MM.1S (cell line): ENCODE measurements at places on chromosomes 6 and 20.

GRCh38 chr6:44036699-44037101 is 90.6 kb downstream of the MRPL14 start:
- H3K27me3 ChIP-seq = no peaks in the 10 kb centered on the region
- DNase-seq = no peak
- H3K4me1 ChIP-seq = no peaks in the 10 kb centered on the region
- no peaks in the 10 kb centered on the region for H3K36me3 ChIP-seq
- H3K4me3 ChIP-seq = no peak overlapping the region

DNA sequence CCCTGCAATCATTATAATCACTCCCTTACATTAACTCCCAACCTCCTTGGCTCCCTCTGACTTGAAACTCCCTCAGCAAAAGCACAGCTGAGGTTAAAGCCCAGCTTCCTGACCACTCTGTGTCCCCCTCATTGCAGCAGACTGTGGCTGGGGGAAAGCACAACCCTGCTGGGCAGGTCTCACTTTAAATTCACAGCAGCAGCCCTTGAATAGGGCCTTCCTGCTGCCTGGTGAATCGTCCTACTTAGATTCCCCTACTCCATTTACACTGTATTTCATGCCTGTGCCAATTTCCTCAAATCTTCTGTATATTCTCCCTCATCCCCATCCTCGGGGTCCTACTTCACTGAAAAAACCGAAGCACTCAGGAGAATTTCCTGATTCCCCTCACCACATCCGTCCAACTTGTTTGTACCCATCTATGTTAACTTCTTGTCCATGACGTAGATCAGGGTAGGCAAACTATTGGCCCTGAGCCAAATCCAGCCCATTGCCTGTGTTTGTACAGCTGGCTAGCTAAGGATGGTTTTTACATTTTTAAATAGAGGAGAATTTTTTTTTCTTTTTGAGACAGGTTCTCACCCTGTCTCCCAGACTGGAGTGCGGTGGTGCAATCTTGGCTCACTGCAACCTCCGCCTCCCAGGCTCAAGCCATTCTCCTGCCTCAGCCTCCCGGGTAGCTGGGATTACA is 31.5 kb upstream of the GCM1 start:
- no peaks in the 10 kb centered on the region for H3K27me3 ChIP-seq
- no peaks in the 10 kb centered on the region for H3K4me1 ChIP-seq

- no peak overlapping the region for H3K4me3 ChIP-seq
- H3K27me3 ChIP-seq = no peaks in the 10 kb centered on the region
Observed at GRCh38 chr6:6085928-6086668, 79.4 kb upstream of the NRN1 start.

DNA sequence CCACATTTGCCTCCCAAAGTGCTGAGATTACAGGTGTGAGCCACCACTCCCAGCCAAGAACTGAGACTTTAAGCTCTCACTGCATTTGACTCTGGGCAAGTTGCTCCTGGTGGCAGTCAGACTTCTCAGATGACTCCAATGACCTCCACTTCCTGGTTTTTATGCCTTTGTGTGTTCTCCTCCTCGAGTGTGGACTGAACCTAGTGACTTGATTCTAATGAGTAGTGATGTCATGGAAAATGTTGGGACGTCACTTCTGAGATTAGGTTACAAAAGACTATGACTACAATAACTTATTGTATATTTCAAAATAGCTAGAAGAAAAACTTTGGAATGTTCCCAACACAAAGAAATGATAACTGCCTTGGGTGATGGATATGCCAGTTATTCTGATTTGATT is 12.0 kb downstream of the SPINT3 start:
- DNase-seq = no peak
- H3K27me3 ChIP-seq = no peaks in the 10 kb centered on the region
- H3K36me3 ChIP-seq = no peaks in the 10 kb centered on the region
- H3K27ac ChIP-seq = no peak overlapping the region

DNA sequence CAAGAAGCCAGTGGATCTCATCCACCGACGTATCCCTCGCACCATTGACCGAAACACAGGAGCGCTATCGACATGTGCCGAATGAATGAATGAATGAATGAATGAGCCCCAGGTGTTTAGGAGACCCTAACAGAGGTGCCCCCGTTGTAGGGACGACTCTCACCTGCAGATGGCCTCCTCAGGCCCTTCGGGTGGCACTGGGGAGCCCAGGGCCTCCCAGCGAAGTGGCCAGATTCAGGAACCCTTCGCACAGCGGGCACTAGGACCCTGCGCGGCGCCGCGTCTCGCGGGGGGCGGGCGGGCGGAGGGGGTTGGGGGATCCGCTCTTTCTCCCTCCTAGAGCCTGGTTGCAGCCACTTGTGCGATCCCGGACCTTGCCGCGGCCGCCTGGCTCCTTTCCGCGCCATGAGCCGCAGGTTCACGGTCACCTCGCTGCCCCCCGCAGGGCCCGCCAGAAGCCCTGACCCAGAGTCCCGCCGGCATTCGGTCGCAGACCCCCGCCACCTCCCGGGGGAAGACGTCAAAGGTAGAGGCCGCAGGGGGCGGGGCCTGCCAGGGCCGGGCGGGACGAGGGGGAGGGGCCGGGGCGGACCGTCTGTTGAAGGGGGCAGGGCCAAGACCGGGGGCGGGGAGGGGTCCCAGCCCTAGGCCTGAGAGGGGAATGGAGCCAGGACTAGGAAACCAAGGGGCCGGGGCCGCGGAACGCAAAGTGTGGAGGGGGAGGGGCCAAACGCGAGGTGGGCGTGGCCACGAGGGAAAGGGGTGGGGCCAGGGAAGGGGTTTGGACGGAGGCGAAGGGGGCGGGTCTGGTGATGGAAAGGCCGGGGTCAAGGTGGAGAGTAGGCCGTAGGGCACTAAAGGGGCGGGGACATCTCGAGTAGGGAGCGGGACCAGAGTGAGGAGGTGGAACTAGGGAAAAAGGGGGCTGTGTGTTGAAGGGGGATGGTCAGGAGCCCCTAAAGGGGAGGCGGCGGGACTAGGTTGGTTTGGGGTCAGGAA is 7.4 kb upstream of the SLC12A5 start:
- H3K27ac ChIP-seq = no peak overlapping the region
- peak; percentile 45 for DNase-seq
- no peaks in the 10 kb centered on the region for H3K36me3 ChIP-seq
- peak overlapping the region; percentile 60 for H3K4me3 ChIP-seq

DNA sequence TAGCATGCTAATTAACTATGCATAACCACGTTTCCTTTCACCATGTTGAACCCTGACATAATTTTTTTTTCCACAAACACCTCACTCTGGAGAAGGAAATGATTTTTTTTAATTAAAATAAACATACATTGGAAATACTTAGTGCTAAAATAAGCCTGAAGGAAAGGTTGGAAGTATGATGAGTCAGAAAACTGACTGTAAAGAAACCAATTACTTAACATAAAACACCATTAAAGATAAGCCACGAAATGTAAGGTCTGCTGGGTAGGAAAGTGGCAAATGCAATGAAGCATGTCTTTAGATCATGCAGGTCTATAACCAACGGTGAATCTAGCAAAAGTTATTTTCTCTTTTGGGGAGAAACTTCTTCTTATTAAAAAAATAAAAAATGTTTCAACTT is 47.5 kb downstream of the OPRM1 start:
- H3K27ac ChIP-seq = no peak overlapping the region
- no peaks in the 10 kb centered on the region for H3K4me1 ChIP-seq
- no peaks in the 10 kb centered on the region for H3K27me3 ChIP-seq
- DNase-seq = no peak
- H3K36me3 ChIP-seq = no peaks in the 10 kb centered on the region

GRCh38 chr6:126429866-126430265 is 90.0 kb downstream of the CENPW start:
- H3K27me3 ChIP-seq = no peaks in the 10 kb centered on the region
- H3K4me1 ChIP-seq = no peaks in the 10 kb centered on the region
- DNase-seq = no peak
- no peaks in the 10 kb centered on the region for H3K36me3 ChIP-seq
- no peak overlapping the region for H3K27ac ChIP-seq

DNA sequence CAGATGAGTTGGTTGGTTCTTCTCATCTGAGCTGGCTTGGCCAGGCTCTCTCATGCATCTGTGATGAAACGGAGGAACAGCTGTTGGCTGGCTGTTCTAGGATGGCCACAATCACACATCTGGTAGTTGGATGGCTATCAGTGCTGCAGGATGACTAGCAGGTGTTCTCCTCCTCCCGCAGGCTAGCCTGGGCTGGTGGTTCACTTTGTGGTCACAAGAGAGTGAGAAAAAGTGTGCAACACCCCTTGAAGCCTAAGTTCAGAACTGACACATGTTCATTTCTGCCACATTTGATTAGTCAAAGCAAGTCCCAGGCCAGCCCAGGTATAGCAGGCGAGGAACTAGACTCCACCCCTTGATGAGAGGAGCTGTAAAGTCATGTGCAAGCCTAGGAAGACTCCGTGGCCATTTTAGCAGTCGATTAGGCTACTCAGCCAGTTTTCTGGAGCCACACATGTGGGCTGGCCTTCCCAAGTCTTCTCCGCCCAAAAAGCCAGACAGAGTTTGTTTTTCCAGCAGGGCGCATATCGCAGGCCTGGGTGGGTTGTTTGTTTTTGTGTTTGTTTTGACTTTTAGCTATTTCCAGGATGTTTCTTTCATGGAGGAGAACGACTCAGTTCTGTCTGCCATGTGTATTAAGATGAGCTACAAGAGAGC is 120.8 kb downstream of the ISM1 start:
- no peak overlapping the region for H3K27ac ChIP-seq
- DNase-seq = no peak
- H3K27me3 ChIP-seq = no peaks in the 10 kb centered on the region
- no peak overlapping the region for H3K4me3 ChIP-seq

DNA sequence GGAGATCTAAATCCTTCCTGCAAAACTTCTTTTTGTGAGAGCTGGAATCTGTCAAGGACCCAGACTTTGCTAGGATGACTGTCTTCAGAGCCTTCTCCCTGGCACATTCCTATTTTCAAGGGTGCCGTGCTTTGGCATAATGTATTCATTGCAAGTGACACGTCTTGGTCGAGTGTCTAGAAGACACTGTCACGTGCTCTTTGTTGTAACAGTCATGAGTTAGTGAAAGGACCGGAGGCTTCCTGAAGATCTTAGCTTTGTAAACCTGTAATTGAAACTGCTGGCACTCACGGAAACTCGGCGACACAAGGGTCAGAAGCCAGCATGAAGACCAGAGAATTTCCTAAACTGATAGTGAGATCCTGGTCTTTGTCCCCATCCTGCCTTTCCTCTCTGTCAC is 19.7 kb upstream of the TAGAP start:
- no peak overlapping the region for H3K27ac ChIP-seq
- no peaks in the 10 kb centered on the region for H3K36me3 ChIP-seq
- H3K4me3 ChIP-seq = no peak overlapping the region
- H3K4me1 ChIP-seq = no peaks in the 10 kb centered on the region

GRCh38 chr20:39574061-39574460 is 611.9 kb downstream of the DHX35 start:
- no peak for DNase-seq
- no peaks in the 10 kb centered on the region for H3K36me3 ChIP-seq
- no peaks in the 10 kb centered on the region for H3K4me1 ChIP-seq
- H3K27ac ChIP-seq = no peak overlapping the region

- no peak overlapping the region for H3K27ac ChIP-seq
- no peaks in the 10 kb centered on the region for H3K27me3 ChIP-seq
- H3K4me1 ChIP-seq = no peaks in the 10 kb centered on the region
- no peak overlapping the region for H3K4me3 ChIP-seq
Observed at GRCh38 chr6:120608826-120609225, 725.5 kb downstream of the TBC1D32 start.

DNA sequence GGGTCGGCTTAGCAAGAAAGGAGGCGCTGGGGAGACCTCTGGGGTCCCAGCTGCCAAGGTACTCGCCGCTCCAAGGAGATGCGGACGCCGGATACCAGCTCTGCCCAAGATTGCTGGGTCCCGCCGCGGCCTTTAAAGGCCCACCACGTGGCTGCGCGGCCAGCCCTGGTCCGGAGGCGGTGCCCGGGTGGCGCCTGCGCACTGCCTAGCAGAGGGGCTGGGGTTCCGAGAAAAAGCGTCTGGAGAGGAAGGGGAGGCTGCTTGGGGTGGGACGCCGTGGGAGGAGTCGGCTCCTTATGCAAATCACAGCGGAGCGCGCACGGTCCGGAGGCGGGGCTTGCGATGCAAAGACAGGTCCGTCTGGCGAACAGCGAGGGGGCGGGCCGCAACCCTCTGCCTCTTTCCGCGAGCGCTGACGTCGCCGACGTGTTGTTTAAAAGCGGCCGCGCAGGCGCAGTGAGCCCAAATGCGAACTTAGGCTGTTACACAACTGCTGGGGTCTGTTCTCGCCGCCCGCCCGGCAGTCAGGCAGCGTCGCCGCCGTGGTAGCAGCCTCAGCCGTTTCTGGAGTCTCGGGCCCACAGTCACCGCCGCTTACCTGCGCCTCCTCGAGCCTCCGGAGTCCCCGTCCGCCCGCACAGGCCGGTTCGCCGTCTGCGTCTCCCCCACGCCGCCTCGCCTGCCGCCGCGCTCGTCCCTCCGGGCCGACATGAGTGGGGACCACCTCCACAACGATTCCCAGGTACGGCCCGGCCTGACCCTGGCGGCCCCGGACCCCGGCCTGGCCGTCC is at the start of gene TOP1:
Gene TOP1 (plus strand): TSS at position 464 of the 791 bp plus-strand sequence. CDS start 246 bp downstream, at position 710.
- H3K27ac ChIP-seq = peak within 1 kb of the TSS; percentile 68; the same call in 1 of the 2 replicates
- peaks cover 39% of the 10 kb centered on the region for H3K4me1 ChIP-seq
- peaks cover 6% of the 10 kb centered on the region; the same call in 1 of the 2 replicates for H3K36me3 ChIP-seq
- peak; percentile 99 for DNase-seq
- H3K4me3 ChIP-seq = peak within 1 kb of the TSS; percentile 96
- H3K27me3 ChIP-seq = no peaks in the 10 kb centered on the region
